ENCODE measurements at places on chromosomes 4 and X. TPM values are rescaled to one million over a fixed set of nuclear protein-coding genes. Genes with fewer than 3 reads are reported as not detected.

MECP2 gene
- 65.4 TPM for total RNA-seq

GPRASP3 gene
- total RNA-seq = 2.2 TPM

HDX gene
- 2.1 TPM for total RNA-seq

CCKAR gene
- not detected for total RNA-seq

FMR1NB gene
- total RNA-seq = not detected

FGB gene
- total RNA-seq = not detected

PRDM8 gene
- 3.7 TPM for total RNA-seq

TMPRSS11B gene
- total RNA-seq = not detected

SLC4A4 gene
- total RNA-seq = 4.6 TPM

RNF212 gene
- 2.0 TPM for total RNA-seq

TMEM271 gene
- not detected for total RNA-seq

SSX1 gene
- not detected for total RNA-seq

OCRL gene
- 1.0 TPM for total RNA-seq

Data from activated CD8-positive, alpha-beta T cell treated with anti-CD3 and anti-CD28 coated beads, Interleukin-2, amount 10 ng/mL, durations not matched to agents 7 days and 5 days (primary cell).